H9 (cell line): ENCODE measurements at places on chromosomes 1 and 21.
A peak's percentile ranks its signal among the peaks of the same experiment; 100 is the strongest.

- no peak for DNase-seq
- H3K4me1 ChIP-seq = no peaks in the 10 kb centered on the region
- H3K27me3 ChIP-seq = no peaks in the 10 kb centered on the region
- no peak overlapping the region for H3K4me3 ChIP-seq
- no peak overlapping the region for H3K27ac ChIP-seq
- H3K36me3 ChIP-seq = peaks cover 50% of the 10 kb centered on the region
These were observed 3.3 kb downstream of the SLX9 start for GRCh38 chr21:44943005-44943685.

- no peak overlapping the region for H3K27ac ChIP-seq
- H3K4me1 ChIP-seq = no peaks in the 10 kb centered on the region
- H3K4me3 ChIP-seq = no peak overlapping the region
- peaks cover 8% of the 10 kb centered on the region; the same call in 2 of the 3 replicates for H3K36me3 ChIP-seq
- H3K27me3 ChIP-seq = no peaks in the 10 kb centered on the region
These were observed 594.7 kb upstream of the CAMK1G start for GRCh38 chr1:208988811-208989222.

GRCh38 chr1:12600335-12600734, 17.7 kb downstream of the DHRS3 start:
- no peak for DNase-seq
- no peaks in the 10 kb centered on the region; the same call in 1 of the 2 replicates for H3K4me1 ChIP-seq
- no peak overlapping the region for H3K4me3 ChIP-seq
- H3K27ac ChIP-seq = no peak overlapping the region

GRCh38 chr1:199113265-199113869, 474.5 kb downstream of the PTPRC start:
- H3K4me3 ChIP-seq = no peak overlapping the region
- no peak overlapping the region for H3K27ac ChIP-seq
- no peaks in the 10 kb centered on the region for H3K27me3 ChIP-seq

GRCh38 chr1:67217417-67217816, 51.2 kb downstream of the IL23R start:
- H3K27ac ChIP-seq = no peak overlapping the region
- H3K4me3 ChIP-seq = no peak overlapping the region
- H3K4me1 ChIP-seq = no peaks in the 10 kb centered on the region
- no peak for DNase-seq

DNA sequence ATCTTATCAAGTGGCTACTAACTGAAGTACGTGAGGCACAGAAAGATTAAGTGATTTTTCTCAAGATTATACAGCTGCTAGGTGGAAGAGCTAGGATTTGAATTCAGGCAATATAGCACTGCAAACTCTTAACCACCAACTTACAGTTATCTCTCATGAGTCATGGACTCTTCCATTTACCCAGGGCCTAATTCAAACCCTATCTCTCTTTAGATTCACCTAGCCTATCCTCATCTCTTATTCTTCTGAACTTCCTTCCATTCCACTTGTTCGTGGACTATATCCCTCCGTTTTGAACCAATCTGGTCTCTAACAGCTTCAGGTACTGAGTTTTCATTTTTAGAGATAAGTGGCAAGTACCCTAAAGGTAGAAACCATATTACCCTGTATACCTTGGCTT, 92.8 kb upstream of the DMRTA2 start:
- H3K4me1 ChIP-seq = no peaks in the 10 kb centered on the region
- no peak overlapping the region for H3K4me3 ChIP-seq
- H3K27ac ChIP-seq = no peak overlapping the region
- DNase-seq = no peak
- H3K27me3 ChIP-seq = no peaks in the 10 kb centered on the region

DNA sequence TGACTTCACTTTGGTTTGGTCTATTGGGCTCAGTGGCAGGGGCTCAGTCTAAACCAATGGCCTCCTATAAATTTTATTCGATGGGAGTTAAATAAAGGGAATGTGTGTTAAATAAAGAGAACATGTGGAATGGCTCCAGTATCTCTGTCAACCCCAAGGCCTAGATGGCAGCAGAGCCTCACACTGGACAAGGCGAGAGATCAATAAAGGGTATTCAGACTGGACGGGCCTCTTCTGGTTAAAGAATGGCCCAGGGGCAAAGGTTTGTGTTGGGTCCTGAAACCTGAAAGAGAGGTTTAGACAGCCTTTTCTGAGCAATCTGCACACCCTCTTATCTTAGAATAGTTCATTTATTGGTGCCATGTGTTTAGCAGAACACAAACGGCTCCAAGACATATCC, 34.7 kb downstream of the SH3BP5L start:
- no peak overlapping the region for H3K4me3 ChIP-seq
- no peaks in the 10 kb centered on the region for H3K4me1 ChIP-seq
- H3K36me3 ChIP-seq = peaks cover 19% of the 10 kb centered on the region
- H3K27ac ChIP-seq = no peak overlapping the region

GRCh38 chr1:63322114-63322943, at the start of gene FOXD3:
Gene FOXD3 (plus strand): TSS chr1:63322567. CDS start chr1:63323059, 492 bp downstream.
- H3K4me3 ChIP-seq = peak within 1 kb of the TSS; percentile 83
- no peaks in the 10 kb centered on the region for H3K36me3 ChIP-seq
- peak within 1 kb of the TSS; percentile 52 for H3K27ac ChIP-seq
- peaks cover 3% of the 10 kb centered on the region; the same call in 1 of the 2 replicates for H3K4me1 ChIP-seq
- peaks cover 7% of the 10 kb centered on the region; the same call in 1 of the 2 replicates for H3K27me3 ChIP-seq

- H3K27ac ChIP-seq = no peak overlapping the region
- H3K27me3 ChIP-seq = no peaks in the 10 kb centered on the region
- no peak for DNase-seq
- H3K36me3 ChIP-seq = no peaks in the 10 kb centered on the region
- H3K4me1 ChIP-seq = no peaks in the 10 kb centered on the region; the same call in 1 of the 2 replicates
These were observed 898.6 kb downstream of the AMY1C start for GRCh38 chr1:104648269-104648691.

DNA sequence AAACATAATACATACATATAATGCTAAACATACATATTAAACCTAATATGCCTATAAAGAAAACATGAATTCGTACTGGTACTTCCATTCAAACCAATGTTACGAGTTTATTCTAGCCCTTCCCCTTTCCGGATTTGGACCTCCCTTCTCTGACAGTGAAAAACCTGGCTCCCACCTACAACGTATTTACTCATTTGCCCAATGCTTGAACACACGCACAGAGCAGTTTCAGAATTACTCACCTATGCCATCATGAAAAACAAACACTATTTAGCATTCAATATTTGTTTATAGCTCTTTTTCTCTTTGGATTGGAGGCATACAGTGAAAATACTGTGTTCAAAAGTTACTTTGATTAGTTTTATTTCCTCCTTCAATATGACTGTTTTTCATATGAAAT, 204.4 kb downstream of the LMX1A start:
- no peak overlapping the region for H3K27ac ChIP-seq
- no peaks in the 10 kb centered on the region for H3K4me1 ChIP-seq
- H3K4me3 ChIP-seq = no peak overlapping the region
- H3K27me3 ChIP-seq = no peaks in the 10 kb centered on the region
- DNase-seq = no peak

DNA sequence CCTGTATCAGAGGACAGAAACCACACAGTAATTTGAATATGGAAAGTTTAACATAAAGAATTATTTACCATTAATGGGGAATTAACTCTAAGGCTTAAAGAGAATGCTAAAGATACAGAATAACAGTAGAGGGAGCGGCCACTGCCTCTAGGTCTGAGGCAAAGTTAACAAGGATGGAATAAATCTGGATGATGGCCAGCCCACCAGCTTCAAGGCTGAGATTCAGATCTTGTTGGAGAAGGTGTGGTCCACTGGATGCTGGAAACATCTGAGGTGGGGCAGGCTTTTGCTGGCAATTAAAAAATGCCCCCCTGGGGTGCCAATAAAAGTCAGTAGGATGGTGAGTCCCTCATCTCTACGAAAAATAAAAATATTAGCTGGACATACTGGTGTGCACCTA, 29.4 kb downstream of the ZMYM4 start:
- no peaks in the 10 kb centered on the region for H3K27me3 ChIP-seq
- peaks cover 12% of the 10 kb centered on the region; the same call in 2 of the 3 replicates for H3K36me3 ChIP-seq
- H3K27ac ChIP-seq = no peak overlapping the region
- no peak for DNase-seq
- no peak overlapping the region for H3K4me3 ChIP-seq

DNA sequence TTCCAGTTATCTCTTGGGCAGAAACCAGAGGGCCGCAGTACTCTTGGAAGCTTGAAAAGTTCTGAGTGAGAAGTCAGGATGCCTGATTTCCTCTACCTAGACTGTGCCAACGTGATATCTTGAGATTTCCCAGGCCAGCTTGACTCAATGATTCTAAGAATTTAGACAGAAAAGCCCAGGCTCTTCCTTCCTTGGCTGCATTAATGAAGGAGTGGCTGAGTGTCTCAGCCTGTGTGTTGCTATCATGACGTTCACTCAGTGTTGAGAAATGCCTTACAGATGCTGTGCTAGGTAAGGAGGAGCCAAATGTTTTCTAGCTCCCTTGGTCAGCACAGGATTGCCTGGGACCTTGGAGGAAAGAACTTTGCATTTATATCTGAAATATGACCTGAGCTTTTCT, 454.1 kb upstream of the USP24 start:
- no peak overlapping the region for H3K4me3 ChIP-seq
- no peaks in the 10 kb centered on the region for H3K27me3 ChIP-seq
- no peak overlapping the region for H3K27ac ChIP-seq

GRCh38 chr1:9475061-9475627, 64.1 kb upstream of the SLC25A33 start:
- H3K36me3 ChIP-seq = no peaks in the 10 kb centered on the region
- H3K27me3 ChIP-seq = no peaks in the 10 kb centered on the region
- no peak overlapping the region for H3K27ac ChIP-seq
- no peak for DNase-seq

- no peak for DNase-seq
- H3K4me3 ChIP-seq = no peak overlapping the region
- no peaks in the 10 kb centered on the region for H3K27me3 ChIP-seq
- no peaks in the 10 kb centered on the region for H3K4me1 ChIP-seq
- H3K27ac ChIP-seq = no peak overlapping the region
These were observed 13.5 kb upstream of the CACNA1E start for GRCh38 chr1:181469829-181470228.

DNA sequence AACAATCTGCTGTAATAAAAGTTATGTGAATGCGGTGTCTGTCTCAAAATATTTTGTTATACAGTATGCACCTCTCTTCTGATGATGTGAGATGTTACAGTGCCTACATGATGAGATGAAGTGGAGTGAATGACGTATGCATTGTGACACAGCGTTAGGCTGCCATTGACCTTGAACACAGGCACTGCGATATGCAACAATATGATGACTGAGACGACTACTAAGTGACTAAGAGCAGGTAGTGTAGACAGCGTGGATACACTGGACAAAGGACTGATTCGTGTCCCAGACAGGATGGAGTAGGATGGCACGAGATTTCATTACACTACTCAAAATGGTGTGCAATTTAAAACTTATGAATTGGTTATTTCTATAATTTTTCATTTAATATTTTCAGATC, 8.4 kb downstream of the SGIP1 start:
- peaks cover 5% of the 10 kb centered on the region for H3K4me1 ChIP-seq
- no peaks in the 10 kb centered on the region for H3K27me3 ChIP-seq
- no peaks in the 10 kb centered on the region for H3K36me3 ChIP-seq
- H3K4me3 ChIP-seq = no peak overlapping the region

DNA sequence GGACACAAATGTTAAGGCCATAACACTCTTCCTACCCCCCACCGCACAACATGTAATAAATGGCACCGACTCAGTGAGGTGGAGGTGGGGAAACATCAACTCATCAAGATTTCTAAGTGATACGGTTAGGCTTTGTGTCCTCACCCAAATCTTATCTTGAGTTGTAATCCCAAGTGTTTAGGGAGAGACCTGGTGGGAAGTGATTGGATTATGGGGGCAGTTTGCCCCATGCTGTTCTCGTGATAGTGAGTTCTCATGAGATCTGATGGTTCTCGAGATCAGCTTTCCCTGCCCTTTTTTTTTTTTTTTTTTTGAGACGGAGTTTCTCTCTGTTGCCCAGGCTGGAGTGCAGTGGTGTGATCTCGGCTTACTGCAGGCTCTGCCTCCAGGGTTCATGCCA, 51.0 kb upstream of the ACTL8 start:
- no peak overlapping the region for H3K4me3 ChIP-seq
- H3K27me3 ChIP-seq = no peaks in the 10 kb centered on the region
- no peaks in the 10 kb centered on the region for H3K4me1 ChIP-seq
- H3K36me3 ChIP-seq = peaks cover 2% of the 10 kb centered on the region; the same call in 1 of the 2 replicates

GRCh38 chr1:171530676-171531075, 45.3 kb downstream of the PRRC2C start:
- no peak overlapping the region for H3K4me3 ChIP-seq
- H3K36me3 ChIP-seq = peaks cover 70% of the 10 kb centered on the region
- H3K27me3 ChIP-seq = no peaks in the 10 kb centered on the region
- no peaks in the 10 kb centered on the region for H3K4me1 ChIP-seq

DNA sequence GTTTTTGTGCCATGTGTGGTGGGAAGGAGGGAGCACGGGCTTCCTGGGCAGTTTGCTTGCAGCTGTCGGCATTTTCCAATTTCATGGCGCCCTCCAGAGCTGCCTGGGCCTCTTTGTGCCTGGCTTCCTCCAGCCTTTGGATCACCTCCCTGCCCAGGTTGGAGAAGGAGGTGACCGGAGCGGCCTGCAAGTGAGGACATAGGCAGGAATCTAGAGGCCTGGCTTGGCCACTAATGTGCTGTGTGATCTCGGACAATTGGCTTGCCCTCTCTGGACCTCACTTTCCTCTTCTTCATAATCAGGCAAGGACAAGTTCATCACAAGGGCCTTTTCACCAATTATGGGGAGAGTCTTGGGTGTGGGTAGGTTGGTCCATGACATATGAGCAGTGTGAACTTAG, 245.1 kb downstream of the MATN1 start:
- H3K36me3 ChIP-seq = peaks cover 9% of the 10 kb centered on the region
- H3K4me1 ChIP-seq = no peaks in the 10 kb centered on the region
- H3K27ac ChIP-seq = no peak overlapping the region

GRCh38 chr1:10108134-10108663, 75.4 kb downstream of the UBE4B start:
- no peaks in the 10 kb centered on the region for H3K4me1 ChIP-seq
- H3K27me3 ChIP-seq = no peaks in the 10 kb centered on the region; the same call in 1 of the 2 replicates
- H3K27ac ChIP-seq = no peak overlapping the region
- H3K36me3 ChIP-seq = peaks cover 21% of the 10 kb centered on the region; the same call in 2 of the 3 replicates
- H3K4me3 ChIP-seq = no peak overlapping the region
